ENCODE measurements at places on chromosomes 13 and 19. TPM values are rescaled to one million over a fixed set of nuclear protein-coding genes. Genes with fewer than 3 reads are reported as not detected.

Gene APOC1
- polyA plus RNA-seq: 348 TPM

Gene TNNT1
- 6.2 TPM for polyA plus RNA-seq

Gene KCNN1
- 0.03 TPM for polyA plus RNA-seq

Gene CLEC4M
- polyA plus RNA-seq: 0.26 TPM

Gene ZBTB32
- 3.0 TPM for polyA plus RNA-seq

Gene ZNF567
- 3.4 TPM for polyA plus RNA-seq

Gene GNA15
- polyA plus RNA-seq: 7.6 TPM

Gene SIGLEC7
- polyA plus RNA-seq: 11.0 TPM

Gene THSD8
- polyA plus RNA-seq: 5.2 TPM

Gene EMC10
- 61.1 TPM for polyA plus RNA-seq

Gene CPB2
- polyA plus RNA-seq: not detected

Gene ZNF709
- 1.4 TPM for polyA plus RNA-seq

Measured in spleen (tissue), 13 donors.